ENCODE measurements at places on chromosomes 16 and 17. TPM values are rescaled to one million over a fixed set of nuclear protein-coding genes. Genes with fewer than 3 reads are reported as not detected.

GPR142 gene
- not detected for total RNA-seq

TMEM100 gene
- total RNA-seq = 18.3 TPM

KRTAP3-1 gene
- not detected for total RNA-seq

KCTD13 gene
- 10.1 TPM for total RNA-seq

ADGRG1 gene
- total RNA-seq = 22.9 TPM

SEC14L1 gene
- 82.2 TPM for total RNA-seq
